Stimulated activated CD8-positive, alpha-beta memory T cell treated with anti-CD3 and anti-CD28 coated beads, Interleukin-2, amount 100 ng/mL, for 48 hours (primary cell): ENCODE measurements at places on chromosomes 2 and 18.

DNA sequence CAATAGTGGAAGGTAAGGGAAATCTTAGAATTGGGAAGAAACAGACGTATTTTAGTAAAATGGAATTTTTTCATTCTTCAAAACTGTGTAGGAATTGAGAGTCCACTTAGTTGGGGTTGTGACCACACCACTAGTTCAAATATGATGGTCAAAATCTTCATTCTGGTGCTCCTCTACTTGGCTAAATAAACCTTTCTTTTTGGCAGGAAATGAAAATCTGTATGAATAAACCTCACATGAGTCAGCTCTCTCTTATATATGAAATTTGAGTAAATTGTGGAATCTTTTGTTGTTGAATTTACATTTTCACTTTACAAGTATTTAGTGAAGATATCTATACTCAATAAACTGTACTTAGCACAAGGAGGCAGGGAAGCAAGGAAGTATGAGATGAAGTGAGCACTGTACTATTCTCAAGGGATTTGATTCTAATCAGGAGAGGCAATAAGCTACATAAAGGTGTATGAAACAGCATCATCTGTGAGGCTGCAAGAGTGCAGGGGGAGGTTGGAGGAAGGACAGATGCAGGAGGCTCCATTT is 20.5 kb downstream of the IL18R1 start:
- DNase-seq = no peak

- DNase-seq = no peak
Observed at GRCh38 chr2:67792681-67793091, 270.1 kb downstream of the C1D start.

- no peak for DNase-seq
Observed at GRCh38 chr2:42962508-42962953, 170.1 kb upstream of the HAAO start.

DNA sequence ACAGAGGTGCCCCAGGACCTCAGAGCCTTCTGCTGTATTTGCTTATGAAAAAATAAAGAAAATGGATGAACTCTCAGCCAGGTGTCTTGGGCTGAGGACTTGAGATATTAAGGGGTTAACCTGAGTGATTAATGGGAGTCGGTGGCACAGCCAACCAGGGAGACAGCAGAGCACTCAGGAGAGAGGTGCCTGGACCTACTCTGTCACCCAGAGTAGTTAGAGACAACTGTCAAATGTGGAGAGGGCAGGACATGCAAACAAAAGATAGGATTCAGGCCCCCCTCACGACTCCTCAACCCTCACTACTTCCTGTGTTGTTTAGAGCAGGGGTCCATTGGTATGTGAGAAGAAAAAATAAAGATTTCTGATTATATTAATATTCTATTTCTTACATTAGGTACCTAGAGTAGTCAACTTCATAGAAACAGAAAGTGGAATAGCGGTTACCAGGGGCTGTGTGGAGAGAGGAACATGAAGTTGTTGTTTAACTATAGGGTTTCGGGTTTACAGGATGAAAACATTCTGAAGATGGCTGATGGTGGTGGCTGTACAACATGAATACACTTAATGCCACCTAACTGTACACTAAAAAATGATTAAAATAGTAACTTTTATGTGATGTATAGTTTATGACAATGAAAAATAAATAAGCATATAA is 28.6 kb upstream of the CETN1 start:
- DNase-seq = no peak

DNA sequence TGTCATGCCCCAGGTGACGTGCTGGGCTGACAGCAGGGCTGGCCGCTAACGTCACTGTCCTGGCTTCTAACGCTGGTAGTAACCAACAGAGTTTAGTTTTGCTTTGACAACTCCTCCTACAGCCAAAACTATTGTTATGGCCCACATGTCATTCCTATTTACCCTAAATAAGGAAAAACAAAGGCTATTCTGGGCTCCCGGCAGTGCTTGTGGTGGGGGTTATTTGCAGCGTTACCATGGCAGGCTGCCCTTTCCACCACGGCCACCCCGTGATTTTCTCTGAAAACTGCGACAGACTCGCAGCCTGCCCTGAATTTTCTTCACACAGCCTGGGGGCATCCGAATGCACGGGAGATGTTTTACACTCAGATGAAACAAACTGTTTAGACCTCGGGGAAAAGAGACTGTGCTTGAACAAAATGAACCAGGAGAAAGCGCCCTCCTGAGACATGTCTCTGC is 115.2 kb downstream of the FAM210A start:
- DNase-seq = no peak

- peak; percentile 68 for DNase-seq
Observed at GRCh38 chr18:9017167-9017904, 85.2 kb upstream of the NDUFV2 start.

DNA sequence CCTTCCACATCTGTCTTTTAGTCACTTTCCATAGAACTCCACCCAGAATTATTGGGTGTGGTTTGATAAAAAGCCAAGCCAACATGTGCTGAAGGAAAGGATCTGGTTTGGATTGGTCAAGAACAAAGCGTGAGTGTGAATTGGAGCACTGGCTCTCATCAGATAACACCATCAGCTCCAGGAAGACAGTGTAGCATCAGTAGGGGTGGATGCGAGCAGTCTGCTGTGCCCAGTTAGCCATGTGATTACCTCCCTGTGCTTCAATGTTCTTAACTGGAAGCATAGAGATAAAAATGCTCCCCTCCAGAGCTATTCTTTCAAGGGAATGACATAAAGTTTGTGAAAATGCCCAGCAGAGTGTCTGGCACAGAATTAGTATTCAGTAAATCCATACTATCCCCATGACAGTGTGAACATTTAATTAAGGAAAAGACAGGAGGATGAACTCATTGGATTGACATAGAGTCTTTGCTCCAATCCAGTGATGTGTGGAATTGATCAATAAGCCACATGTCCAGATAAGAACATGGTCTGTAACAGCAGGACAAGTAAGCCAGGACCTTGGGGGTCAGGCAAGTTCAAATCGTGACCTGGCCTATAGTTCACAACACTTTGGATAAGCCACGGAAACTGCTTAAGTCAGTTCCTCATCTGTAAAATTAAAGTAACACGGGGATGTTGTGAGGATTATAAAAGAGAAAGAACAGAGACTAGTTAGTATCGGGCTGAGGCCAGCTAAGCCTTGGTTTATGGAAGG is 68.0 kb downstream of the FAM124B start:
- DNase-seq = no peak

- DNase-seq = no peak
Observed at GRCh38 chr2:228559774-228560415, 378.4 kb upstream of the SPHKAP start.

DNA sequence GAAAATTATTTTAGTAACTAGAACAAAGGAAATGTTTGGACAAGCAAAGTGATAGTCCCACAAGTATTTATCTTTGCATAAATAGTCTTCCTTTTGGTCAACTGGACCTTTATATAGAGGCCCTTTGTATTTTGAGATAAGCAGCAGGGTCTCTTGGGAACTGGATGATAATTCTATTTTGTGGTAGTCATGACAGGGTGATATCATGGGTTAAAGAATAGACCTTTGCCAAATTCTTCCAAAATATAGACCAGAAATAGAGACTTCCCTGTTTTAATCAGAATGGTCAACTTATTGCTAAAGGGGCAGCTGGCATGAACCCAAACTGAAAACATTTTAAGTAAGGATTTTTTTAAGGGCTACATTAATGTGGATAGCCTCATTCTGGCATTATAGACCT is 10.5 kb downstream of the PLEK start:
- no peak for DNase-seq

GRCh38 chr2:43041661-43042360 is 184.6 kb downstream of the ZFP36L2 start:
- DNase-seq = no peak

DNA sequence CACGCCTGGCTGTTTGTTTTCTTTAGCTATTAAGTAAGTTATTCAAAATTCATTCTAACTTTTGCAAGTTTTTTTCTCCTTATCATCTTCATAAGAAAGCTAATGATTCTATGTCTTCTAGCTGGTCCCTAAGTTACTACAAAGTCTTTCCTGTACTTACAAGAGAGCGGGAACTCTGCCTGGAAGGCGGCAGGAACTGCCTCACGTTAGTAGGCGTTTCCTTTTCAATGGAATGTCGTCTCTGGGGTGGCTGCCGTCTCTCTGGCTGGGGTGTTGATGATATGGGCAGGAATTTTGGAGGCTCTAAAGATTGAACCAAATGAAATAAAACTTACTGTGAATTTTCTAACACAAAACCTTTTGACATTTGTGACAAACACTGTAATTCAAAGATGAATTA is 55.5 kb downstream of the PRELID3A start:
- DNase-seq = no peak

DNA sequence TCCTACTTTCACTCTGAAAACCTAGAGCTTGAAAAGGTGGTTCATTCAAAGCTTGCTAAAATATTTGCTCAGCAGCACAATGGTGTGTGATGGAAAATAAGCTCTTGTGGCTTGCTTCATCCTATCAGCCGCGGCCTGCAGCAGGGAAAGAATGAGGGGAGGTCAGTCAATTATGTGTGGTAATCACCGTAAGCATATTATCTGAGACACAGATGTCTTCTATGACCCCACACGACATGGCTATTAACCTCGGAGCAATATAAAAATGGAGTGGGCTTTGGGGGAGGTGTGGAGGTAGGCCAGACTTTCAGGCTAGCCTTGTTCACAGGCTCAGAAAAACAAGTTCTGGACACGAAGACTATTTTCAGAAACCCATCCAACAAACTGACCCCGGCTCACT is 98.4 kb upstream of the SIX3 start:
- DNase-seq = no peak

DNA sequence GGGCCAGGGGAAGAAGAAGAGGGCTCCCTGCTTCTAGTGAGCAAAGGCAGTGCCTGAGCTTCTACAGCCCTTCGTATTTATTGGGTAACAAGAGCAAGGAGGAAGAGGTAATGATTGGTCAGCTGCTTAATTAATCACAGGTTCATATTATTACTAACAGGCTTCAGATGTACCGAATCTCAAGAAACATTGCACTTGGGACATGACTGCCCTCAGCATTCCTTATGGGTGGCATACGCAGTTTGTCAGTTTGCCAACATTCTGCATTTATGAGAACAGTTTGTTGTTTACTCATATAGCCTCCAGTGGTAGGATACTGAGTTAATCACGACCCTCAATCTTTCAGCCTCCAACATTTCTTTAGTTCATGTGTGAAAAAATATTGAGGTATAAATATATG is 84.5 kb downstream of the HIBCH start:
- DNase-seq = no peak

DNA sequence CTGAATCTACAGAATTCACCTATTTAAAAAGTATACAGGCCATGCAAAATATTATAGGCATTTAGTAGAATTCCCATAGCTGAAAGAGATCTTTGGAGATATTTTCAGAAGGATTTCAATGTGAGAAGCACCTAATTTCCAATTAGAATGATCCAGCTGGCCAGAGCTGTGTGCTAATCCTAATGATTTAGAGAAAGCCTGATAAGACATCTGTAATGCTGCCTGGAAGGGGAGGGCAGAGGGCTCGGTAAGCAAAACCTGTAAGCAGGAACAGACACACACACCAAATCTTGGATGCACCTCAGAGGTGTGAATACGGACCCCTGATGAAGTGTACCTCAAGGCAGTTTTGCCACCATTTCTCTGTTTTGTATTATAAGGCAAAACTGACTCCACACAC is 14.0 kb downstream of the SERTAD2 start:
- no peak for DNase-seq

DNA sequence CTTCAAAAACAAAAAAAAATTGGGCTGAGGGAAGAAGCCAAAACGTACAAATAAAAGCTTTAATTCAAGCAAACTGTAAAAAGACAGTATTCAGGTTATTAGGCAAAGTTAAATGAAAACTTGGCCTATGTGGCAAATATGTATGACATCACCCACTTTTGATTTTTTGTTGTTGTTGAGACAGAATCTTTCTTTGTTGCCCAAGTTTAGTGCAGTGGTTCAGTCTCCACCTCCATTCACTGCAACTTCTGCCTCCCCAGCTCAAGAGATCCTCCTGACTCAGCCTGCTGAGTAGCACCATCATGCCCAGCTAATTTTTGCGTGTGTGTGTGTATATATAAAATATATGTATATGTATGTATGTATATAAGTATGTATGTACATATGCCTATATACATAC is 440.4 kb upstream of the NRXN1 start:
- DNase-seq = no peak

DNA sequence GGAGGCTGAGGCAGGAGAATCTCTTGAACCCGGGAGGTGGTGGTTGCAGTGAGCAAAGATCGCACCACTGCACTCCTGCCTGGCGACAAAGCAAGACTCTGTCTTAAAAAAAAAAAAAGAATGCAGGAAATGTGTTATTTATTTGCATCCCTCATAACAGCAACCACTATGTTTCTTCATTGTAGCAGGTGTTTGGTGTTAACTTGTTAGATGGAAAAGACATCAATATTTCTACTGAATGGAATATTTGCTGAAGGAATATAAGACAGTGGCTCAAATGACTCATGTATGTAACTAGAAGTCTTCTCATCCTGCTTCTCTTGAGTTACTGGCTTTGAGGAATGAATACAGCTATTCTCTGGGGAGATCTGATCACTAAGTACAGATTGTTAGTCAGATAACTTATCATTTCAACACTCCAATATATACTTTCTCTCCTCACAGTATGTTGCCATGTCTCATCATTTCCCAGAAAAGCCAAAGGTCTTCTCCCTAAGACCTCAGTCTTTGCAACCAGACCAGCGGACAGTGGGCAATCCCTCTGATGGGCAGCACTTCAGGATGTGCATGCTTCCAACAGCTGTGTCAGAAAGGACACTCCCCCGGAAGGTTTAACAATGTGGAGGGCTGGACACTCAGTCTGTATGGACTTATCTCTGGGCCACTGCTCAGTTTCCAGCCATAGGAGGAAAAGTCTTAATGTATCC is 104.4 kb upstream of the STK17B start:
- DNase-seq = no peak

DNA sequence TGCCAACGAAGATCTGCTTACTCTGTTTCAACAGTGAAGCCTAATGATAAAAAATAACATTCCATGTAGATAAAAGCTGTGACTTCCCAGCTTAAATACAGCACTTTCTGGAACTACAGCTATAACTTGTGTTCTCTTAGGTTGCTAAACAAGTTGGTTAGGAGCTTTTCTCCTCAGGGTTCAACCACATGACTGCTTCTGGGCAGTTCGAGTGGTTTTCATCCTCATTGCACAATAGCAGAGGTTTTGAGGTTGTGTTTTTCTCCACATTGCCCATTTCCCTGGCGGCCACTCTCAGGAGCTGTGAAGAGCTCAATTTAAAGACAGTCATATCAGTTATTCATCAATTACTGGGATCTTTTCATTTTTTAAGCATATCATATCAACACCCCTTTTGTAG is 102.2 kb upstream of the CYP1B1 start:
- DNase-seq = no peak

GRCh38 chr2:68272246-68272994 is 20.1 kb upstream of the PPP3R1 start:
- DNase-seq = no peak
